ENCODE measurements at places on chromosomes 1 and 21. TPM values are rescaled to one million over a fixed set of nuclear protein-coding genes. Genes with fewer than 3 reads are reported as not detected.
A peak's percentile ranks its signal among the peaks of the same experiment; 100 is the strongest.

DNA sequence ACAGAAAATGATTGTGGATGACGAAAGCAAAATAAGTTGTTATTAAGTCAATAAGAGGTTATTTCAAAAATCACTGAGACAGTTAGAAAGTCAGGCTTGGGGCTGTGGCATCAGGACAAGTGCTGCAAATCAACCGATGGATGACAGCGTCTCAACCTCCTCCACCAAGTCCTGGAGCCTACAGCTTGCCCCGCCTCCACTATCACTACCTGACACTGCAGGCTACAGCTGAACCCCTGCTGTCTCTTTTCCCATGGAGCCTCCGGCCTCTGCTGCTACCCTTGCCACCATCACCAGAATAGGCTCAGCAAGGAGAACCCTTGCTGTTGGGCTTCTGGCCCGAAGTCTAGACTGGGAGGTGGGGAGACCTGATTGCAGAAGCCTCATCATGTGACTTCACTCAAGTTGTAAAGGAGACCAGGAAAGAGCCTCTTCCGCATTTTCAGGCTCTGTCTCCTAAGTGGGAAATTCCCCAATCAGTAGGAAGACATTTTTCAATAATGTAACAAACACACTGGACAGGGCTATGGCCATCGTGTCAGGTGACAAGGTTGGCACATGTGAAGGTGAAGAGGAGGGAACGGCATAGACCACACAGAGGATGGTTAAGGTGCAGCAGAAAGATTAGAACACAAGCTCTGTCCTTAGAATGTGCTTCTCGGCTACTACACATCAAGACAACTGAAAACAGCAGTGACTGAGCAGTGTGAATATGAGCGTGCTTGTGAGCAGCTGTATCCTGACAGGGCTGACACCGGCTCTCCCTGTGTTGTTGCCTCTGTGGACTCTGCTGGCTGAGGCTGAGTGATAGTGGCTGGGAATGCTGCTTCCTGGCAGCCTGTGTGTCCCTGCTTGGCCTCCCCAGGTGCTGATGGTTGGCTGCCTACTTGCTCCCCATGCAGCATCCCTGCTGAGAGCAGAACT lies 660.7 kb downstream of the PTPRU start:
- no peak overlapping the region for H3K27ac ChIP-seq
- no peaks in the 10 kb centered on the region for H3K36me3 ChIP-seq
- no peak overlapping the region for H3K4me3 ChIP-seq
- no peaks in the 10 kb centered on the region for H3K27me3 ChIP-seq
- H3K4me1 ChIP-seq: no peaks in the 10 kb centered on the region
- DNase-seq: no peak

DNA sequence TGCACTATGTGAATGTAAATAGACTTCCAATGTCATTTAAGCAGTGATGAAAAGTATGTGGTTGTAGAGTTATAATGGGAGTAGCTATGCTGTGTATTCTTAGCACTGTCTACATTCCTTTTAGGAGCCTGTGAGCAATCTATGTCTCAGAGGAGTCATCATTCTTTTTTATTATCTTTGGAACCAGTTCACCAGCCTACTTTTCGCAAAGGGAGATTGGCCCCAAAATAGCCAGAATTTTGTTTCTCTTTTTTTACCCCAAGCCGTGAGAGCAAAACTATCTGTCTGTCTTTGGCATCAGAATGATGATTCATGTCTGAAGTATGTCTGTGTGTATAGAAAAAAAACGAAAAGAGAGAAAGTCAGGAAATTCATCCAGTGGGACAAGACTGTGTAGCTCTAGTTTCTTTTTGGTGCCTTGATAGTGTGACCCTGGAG lies 44.2 kb downstream of the OSBPL9 start:
- H3K4me1 ChIP-seq: peaks cover 63% of the 10 kb centered on the region
- no peaks in the 10 kb centered on the region for H3K36me3 ChIP-seq
- peak overlapping the region; percentile 80 for H3K27ac ChIP-seq
- H3K27me3 ChIP-seq: no peaks in the 10 kb centered on the region
- H3K4me3 ChIP-seq: no peak overlapping the region
- DNase-seq: no peak

DNA sequence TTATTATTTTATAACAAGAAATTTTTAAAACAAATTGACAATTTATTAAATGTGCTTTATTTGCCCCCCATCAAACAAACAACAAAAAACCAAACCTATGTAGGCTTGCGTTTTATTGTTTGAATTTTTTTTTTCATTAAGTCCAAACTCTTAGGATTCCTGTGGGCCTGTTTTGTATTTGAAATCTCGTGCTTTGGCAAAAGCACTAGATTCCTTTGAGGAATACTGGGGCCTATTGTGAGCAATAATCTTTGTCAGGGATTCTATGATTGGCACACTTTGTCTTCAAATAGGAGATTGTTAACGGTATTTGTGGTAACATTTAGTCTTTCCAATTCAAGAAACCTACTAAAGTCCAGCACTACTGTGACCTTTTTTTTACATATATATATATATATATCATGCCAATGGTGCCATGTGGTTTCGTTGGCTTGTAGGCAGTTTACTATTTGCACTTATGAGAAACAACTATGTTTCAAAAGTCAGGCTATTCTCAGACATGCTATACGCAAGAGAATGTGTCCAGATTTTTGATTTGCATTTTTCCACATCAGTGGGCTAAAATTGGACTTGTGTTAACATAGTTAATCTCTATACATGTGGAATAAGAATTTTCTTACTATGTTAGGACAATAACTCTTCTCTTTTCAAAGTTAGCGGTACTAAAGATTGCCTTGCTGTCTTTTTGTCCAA lies 70.4 kb upstream of the GREM2 start:
- H3K4me1 ChIP-seq: no peaks in the 10 kb centered on the region
- H3K27ac ChIP-seq: no peak overlapping the region
- no peaks in the 10 kb centered on the region for H3K36me3 ChIP-seq
- no peak for DNase-seq

GRCh38 chr1:118862755-118863154 lies 125.4 kb downstream of the TBX15 start:
- DNase-seq: no peak
- no peak overlapping the region for H3K4me3 ChIP-seq
- no peaks in the 10 kb centered on the region for H3K4me1 ChIP-seq
- H3K27ac ChIP-seq: no peak overlapping the region
- no peaks in the 10 kb centered on the region for H3K36me3 ChIP-seq
- H3K27me3 ChIP-seq: no peaks in the 10 kb centered on the region

- DNase-seq: no peak
- H3K36me3 ChIP-seq: no peaks in the 10 kb centered on the region
- no peaks in the 10 kb centered on the region for H3K27me3 ChIP-seq
- no peak overlapping the region for H3K4me3 ChIP-seq
Observed at GRCh38 chr1:110859062-110859461, 13.9 kb upstream of the CD53 start.

DNA sequence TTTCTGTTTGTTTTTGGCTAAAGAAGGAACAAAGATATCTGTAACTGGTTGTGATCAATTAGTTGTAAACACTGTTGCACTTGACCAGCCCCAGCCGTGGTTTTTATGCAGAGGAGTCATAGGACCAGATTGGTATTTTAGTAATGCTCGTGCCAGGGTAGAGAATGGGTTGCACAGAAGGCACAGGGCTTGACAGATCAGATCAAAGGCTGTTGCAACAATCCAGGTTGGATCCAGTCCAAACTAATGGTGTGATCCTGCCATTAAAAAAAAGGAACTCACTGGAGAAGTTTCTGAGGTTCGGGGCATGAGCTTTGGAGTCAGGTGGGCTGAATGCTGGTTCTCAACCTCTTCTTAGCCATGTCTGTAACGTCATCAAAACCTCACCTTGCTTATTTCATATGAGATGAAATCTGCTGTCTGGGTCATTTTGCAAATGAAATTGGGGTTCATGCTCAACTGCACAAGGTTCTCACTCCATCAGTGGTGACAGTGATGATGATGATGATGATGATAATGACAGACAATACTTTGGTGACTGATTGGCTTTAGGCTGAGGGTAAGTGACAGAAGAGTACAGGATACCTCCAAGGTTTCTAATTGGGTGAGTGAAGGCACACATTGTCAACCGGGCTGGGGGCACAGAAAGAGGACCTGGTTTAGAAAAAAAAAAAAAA lies 43.1 kb downstream of the ZNF281 start:
- H3K27me3 ChIP-seq: no peaks in the 10 kb centered on the region
- no peaks in the 10 kb centered on the region for H3K36me3 ChIP-seq
- H3K27ac ChIP-seq: no peak overlapping the region
- no peak for DNase-seq
- H3K4me3 ChIP-seq: no peak overlapping the region
- no peaks in the 10 kb centered on the region for H3K4me1 ChIP-seq

GRCh38 chr1:103477101-103477500 lies 48.4 kb upstream of the RNPC3 start:
- H3K4me1 ChIP-seq: no peaks in the 10 kb centered on the region
- DNase-seq: no peak

GRCh38 chr1:205786601-205787000 lies 11.3 kb upstream of the RAB29 start:
- H3K36me3 ChIP-seq: peaks cover 19% of the 10 kb centered on the region
- H3K27me3 ChIP-seq: no peaks in the 10 kb centered on the region
- peaks cover 20% of the 10 kb centered on the region for H3K4me1 ChIP-seq
- no peak for DNase-seq
- no peak overlapping the region for H3K27ac ChIP-seq

GRCh38 chr1:183165456-183165855 lies 20.6 kb upstream of the LAMC2 start:
- no peaks in the 10 kb centered on the region for H3K4me1 ChIP-seq
- H3K36me3 ChIP-seq: no peaks in the 10 kb centered on the region
- H3K27me3 ChIP-seq: no peaks in the 10 kb centered on the region
- no peak for DNase-seq

DNA sequence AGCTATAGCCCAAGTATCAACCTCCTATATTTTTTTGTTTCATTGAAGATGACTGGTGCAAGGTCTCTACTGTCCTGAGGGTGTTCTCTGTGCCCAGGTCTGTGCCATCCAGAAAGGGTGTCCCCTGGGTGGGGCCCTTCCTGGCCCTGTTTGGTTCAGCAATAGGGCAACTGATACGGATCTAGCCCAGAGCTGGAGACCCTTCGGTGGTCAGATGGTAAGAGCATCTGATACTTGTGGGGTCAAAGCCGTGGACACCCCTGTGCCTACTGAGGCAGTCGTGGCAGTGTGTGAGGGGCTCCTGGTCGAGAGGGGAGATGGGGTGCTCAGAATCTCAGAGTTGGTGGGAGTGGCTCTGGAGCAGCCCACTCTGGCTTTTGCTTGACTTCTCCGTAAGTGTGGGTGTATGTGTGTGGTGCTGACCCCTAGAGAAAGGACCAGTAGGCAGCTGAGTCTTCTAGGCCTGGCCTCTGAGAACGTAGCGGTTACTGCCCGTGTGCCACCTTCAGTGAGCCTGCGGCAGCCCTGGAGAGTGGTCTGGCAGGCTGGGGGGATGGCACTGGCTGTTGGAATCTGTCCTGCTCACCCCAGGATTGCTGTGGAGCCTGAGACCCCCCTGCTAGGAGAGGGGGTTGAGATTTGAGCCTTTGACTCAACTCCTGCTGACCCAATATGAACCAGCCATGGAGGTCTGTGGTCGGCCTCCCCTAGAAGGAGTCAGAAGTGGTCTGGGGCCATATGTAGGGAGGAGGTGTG lies 2.7 kb downstream of the AMPD2 start:
- no peaks in the 10 kb centered on the region for H3K27me3 ChIP-seq
- H3K27ac ChIP-seq: no peak overlapping the region
- H3K36me3 ChIP-seq: peaks cover 14% of the 10 kb centered on the region
- no peak for DNase-seq
- peaks cover 15% of the 10 kb centered on the region for H3K4me1 ChIP-seq
- H3K4me3 ChIP-seq: no peak overlapping the region

- no peaks in the 10 kb centered on the region for H3K36me3 ChIP-seq
- H3K4me3 ChIP-seq: no peak overlapping the region
- no peaks in the 10 kb centered on the region for H3K27me3 ChIP-seq
- H3K27ac ChIP-seq: no peak overlapping the region
- H3K4me1 ChIP-seq: no peaks in the 10 kb centered on the region
- no peak for DNase-seq
Observed at GRCh38 chr1:198560161-198560560, 19.7 kb upstream of the ATP6V1G3 start.

GRCh38 chr1:59242370-59242769 lies 54.5 kb upstream of the FGGY start:
- DNase-seq: no peak
- no peaks in the 10 kb centered on the region for H3K36me3 ChIP-seq
- H3K4me3 ChIP-seq: no peak overlapping the region
- H3K27ac ChIP-seq: peak overlapping the region; percentile 42
- no peaks in the 10 kb centered on the region for H3K4me1 ChIP-seq

GRCh38 chr1:93749487-93749886 lies 67.8 kb upstream of the BCAR3 start:
- H3K4me1 ChIP-seq: peaks cover 14% of the 10 kb centered on the region
- H3K27ac ChIP-seq: no peak overlapping the region
- H3K4me3 ChIP-seq: no peak overlapping the region
- no peak for DNase-seq

- no peaks in the 10 kb centered on the region for H3K4me1 ChIP-seq
- no peak overlapping the region for H3K27ac ChIP-seq
- peaks cover 6% of the 10 kb centered on the region for H3K27me3 ChIP-seq
- DNase-seq: no peak
Observed at GRCh38 chr1:11485191-11485590, 6.2 kb downstream of the DISP3 start.

GRCh38 chr21:39452970-39453342 lies 1.2 kb downstream of the SH3BGR start:
- H3K4me3 ChIP-seq: no peak overlapping the region
- no peaks in the 10 kb centered on the region for H3K36me3 ChIP-seq
- H3K27ac ChIP-seq: peak overlapping the region; percentile 90
- no peak for DNase-seq

DNA sequence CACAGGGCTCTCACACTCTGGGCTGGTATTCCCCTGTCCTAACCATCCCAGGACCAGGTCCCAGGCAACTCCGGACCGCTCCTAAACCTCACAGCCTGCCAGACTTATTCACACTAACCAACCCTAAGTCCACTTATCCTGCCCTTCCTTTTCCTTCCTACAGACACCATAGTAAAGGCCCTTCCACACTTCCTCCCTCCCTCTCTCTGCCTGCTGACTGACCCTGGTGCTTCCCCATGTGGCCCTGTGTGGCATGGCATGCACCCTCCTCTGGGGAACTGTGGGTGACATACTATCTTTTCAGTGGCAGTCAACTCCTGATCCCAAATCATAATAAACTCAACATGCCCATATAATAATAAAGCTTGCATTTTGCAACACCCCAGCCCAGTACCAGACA lies 155.1 kb upstream of the DNAH14 start:
- no peak overlapping the region for H3K27ac ChIP-seq
- no peaks in the 10 kb centered on the region for H3K4me1 ChIP-seq
- no peaks in the 10 kb centered on the region for H3K27me3 ChIP-seq
- DNase-seq: no peak
- no peaks in the 10 kb centered on the region for H3K36me3 ChIP-seq

The WNT3A gene
- not detected for total RNA-seq

The PLA2G2C gene
- not detected for total RNA-seq

The UBQLN4 gene
- 28.7 TPM for total RNA-seq

The PTPRC gene
- total RNA-seq: 21.3 TPM

The RIPPLY3 gene
- not detected for total RNA-seq

The IL19 gene
- not detected for total RNA-seq

The INAVA gene
- total RNA-seq: not detected

The ATP5PB gene
- total RNA-seq: 24.7 TPM
